ENCODE measurements at places on chromosomes 2 and 18.
A peak's percentile ranks its signal among the peaks of the same experiment; 100 is the strongest.

DNA sequence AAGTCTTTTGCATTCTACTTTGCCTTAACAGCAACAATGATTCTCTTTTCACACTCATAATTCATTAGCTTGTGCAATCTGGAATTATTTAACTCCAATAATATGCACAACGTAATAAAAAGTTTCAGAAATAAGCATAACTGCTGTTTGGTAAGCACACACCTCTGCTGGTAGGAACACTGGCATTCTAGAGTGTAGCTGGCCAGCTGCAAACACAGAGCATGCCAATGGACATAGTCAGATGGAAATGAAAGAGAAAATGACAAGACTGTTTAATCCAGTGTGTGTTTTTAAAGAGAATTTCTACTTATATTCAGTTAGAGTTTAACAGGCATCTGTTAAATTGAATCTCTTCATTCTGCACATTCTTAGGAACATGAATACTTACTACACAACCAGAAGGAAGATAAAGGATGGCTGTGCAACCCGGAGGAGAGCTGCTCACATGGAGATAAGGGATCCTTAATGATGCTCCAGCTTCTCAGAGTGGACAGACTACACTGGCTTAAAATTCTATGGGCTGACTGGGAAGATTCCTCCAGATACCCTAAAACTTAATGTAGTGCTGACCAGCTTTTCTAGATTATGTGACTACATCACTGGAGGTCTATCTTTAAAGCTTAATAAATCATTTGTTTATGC lies 94.6 kb upstream of the CHAC2 start:
- no peak overlapping the region for H3K27ac ChIP-seq
- H3K4me1 ChIP-seq: peaks cover 8% of the 10 kb centered on the region
- H3K36me3 ChIP-seq: no peaks in the 10 kb centered on the region
- DNase-seq: peak; percentile 52
- H3K27me3 ChIP-seq: no peaks in the 10 kb centered on the region

GRCh38 chr2:178250429-178250828 lies 56.1 kb downstream of the OSBPL6 start:
- H3K36me3 ChIP-seq: no peaks in the 10 kb centered on the region
- no peak for DNase-seq
- no peak overlapping the region for H3K27ac ChIP-seq
- H3K27me3 ChIP-seq: no peaks in the 10 kb centered on the region

DNA sequence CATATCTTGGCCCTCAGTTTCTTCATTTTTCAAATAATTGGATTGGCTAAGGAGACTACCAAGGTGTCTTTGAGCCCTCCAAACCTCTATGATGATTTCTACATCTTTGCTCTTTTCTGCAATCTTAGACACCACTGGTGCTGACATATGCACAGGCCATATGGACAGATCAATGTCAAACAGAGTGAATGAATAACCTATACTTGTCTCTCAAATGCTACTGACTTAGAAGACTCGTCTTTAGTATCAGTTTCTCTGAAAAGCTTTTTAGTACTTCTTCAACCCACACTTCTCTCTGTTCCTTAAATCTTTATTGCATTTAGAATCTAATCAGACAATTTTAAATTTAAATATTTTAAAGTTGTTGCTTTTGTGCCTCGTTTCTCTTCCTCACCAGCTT lies 258.2 kb downstream of the LTBP1 start:
- H3K27me3 ChIP-seq: no peaks in the 10 kb centered on the region
- H3K27ac ChIP-seq: no peak overlapping the region
- H3K4me1 ChIP-seq: peaks cover 16% of the 10 kb centered on the region
- no peak for DNase-seq
- peaks cover 18% of the 10 kb centered on the region for H3K36me3 ChIP-seq
- H3K4me3 ChIP-seq: no peak overlapping the region

- DNase-seq: peak; percentile 87
- H3K4me3 ChIP-seq: no peak overlapping the region
- H3K4me1 ChIP-seq: peaks cover 13% of the 10 kb centered on the region
- no peaks in the 10 kb centered on the region for H3K27me3 ChIP-seq
- no peaks in the 10 kb centered on the region for H3K36me3 ChIP-seq
Measured at GRCh38 chr2:207223051-207223450, 57.3 kb upstream of the KLF7 start.

DNA sequence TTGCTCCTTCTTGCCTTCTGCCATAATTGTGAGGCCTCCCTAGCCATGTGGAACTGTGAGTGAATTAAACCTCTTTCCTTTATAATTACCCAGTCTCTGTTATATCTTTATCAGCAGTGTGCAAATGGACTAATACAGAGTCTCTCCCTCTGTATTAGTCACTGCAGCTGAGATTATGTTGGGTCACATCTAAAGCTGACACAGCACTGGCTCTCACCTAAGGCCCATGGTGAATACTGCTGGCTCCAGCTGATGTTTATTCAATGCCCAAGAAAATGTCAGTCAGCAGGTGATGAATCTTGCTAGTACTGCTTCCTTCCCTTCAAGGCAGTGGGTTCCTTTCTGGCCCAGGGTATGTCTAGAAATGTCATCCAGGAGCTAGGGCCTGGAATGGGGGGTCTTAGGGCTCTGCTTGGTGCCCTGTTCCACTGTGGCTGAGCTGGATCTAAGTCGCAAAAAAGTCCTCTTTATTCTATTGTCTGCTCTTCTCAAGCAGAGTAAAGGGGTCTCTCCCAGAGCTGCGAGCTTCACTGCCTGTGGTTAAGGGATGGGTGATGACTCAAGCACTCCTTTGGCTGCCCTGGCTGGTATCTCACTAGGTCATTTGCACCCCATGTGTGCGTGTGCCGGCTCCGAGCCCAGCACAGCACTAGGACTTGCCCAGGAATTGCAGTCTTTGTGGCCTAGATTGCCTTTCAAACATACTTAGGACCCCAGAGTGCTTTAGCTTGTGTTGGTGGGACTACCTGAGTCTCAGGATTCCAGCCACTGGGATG lies 29.9 kb downstream of the PPP1R1C start:
- H3K4me1 ChIP-seq: no peaks in the 10 kb centered on the region
- no peaks in the 10 kb centered on the region for H3K27me3 ChIP-seq
- H3K4me3 ChIP-seq: no peak overlapping the region
- no peak overlapping the region for H3K27ac ChIP-seq
- DNase-seq: peak; percentile 25
- no peaks in the 10 kb centered on the region for H3K36me3 ChIP-seq
